Stimulated activated CD4-positive, alpha-beta T cell treated with anti-CD3 and anti-CD28 coated beads, Interleukin-1b, Interleukin-23, amount 100 ng/mL, for 4 hours (primary cell): ENCODE measurements at places on chromosomes 12 and 14.

- no peak for DNase-seq
These were observed 42.6 kb downstream of the SH2B3 start for GRCh38 chr12:111448266-111448830.

DNA sequence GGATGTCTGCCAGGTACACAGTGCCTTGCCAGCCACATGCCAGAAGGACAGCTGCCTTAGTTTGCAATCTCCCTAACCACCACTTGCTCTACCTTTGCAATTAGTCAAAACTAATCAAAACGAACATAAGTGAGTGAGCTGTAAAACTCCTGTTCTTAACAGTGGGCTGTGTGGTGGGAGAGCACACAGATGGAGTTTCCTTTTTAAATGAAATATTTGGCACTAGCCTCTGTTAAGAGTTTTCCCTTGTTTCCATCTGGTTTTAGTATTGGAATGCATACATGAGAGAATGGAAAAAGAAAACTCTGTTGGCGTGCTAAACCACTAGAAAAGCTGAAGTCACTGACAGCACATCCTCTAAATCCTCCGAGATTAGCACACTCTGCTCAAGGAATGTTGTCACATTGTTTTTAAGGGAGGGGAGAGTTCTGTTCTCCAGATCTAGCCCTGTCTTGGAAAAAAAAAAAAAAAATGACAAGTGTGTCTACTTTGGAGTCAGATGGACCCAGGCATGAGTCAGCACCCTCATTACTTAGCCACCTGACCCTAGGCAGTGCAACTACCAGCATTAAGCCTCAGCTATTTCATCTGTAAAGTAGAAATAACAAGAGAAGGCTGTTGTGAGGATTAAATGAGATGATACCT is 83.9 kb downstream of the STXBP6 start:
- no peak for DNase-seq

DNA sequence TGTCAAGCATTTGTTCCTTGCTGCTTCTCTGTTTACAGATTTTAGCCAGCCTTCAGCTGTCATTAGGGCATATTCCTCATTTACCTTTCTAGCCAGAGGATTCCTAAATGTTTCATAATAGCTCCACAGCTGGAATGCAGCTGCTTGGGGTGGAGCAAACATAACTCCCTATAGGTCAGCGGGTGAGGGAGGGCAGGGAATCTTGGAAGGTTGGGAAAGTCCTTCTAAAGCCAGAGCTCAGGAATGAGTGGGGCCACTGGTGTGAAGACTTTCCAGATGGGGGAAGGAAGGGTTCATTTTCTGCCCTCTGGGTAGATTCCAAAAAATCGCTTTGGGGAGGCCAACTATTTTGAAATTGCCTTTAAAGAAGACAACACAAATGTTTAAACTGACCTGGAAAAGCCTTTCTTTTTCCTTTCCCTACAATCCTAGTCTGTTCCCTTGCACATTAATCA is 16.3 kb upstream of the IRF2BPL start:
- DNase-seq: no peak

GRCh38 chr14:22556021-22556989 is 32.7 kb downstream of the DAD1 start:
- DNase-seq: peak; percentile 81

DNA sequence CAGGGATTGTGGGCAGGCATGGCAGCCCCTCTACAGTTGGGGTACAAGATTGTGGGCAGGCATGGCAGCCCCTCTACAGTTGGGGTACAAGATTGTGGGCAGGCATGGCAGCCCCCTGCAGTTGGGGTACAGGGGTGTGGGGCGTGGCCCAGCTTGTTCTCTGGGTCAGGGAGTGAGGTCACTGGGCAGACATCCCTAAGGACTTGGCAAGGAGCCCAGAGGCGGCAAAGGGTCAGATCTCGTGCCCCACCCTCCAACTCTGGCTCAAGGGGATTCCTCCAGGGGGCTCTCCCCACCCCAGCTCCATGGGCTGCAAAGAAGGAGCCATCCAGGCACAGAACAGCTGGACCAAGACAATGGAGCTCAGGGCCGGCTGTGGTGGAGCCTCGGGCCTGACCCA is 25.8 kb upstream of the NUDT14 start:
- no peak for DNase-seq

DNA sequence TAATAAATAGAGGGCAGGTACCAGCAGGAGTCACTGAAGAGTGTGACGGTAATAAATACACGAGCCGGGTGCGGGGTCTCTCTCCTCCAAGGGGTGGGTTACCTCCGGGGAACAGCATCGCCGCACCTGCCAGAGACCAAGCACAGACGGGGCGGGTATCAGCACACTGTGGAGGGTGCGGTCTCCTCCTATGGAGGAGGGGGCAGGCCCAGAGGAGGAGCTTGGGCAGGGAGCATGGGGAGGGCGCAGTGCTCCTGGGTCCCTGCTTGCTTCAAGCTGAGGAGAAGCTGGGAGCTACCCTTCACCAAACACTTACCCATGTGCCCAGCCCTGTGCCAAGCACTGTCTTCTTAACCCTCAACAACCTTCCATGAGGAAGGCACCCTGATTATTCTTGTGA is 12.8 kb downstream of the PGF start:
- no peak for DNase-seq

DNA sequence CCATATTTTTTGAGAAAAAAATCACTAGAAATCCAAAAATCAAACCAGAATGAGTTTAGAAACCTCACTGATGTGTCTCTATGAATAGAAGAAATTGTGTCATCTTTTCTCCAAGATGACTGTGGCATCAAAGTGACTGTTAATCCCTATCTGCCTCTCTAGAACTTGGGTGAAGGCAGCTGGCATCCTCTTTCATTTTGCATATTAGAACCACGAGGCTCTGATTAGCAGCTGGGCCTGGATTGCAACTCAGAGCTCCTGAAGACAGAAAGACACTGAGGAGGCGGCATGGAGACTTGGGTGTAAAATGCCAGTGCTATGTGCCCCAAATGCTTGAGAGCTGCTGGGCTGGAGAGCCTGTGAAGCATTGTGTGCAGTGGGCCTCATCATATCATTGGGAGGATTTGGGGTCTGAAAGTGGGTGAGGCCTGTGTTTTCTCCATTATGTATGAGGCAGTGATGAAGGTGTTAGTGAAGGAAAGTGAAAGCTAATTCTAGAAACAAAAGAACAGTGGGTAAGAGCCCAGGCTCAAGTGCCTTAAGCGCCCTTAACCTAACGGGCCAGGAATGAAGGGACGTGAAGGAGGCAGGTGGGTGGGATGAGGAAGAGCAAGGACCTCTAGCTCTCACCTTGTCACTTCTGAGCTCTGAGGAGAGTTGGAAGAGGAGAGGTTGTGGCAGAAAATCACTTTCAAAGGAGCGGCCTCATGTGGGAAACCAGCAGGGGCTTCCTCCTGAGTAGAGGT is 26.2 kb downstream of the NKX2-8 start:
- no peak for DNase-seq

DNA sequence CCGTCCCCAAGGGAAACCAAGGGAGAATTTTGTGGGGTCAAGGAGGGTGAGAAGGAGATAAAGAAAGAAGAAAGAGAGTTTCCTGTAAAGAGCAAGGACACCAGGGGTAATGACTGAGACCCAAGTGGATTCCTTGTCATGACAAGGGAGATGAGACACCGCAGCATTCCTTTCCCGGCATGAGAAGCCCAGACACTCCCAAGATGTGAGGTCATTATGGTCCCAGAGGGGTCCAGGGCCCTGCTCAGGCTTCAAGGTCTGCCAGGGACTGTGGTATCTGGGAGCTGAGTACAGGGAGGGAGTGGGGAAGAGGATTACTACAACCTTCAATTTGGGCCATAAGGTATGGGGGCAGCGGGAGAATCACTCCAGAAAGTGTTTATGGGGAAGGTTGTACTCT is 58.1 kb downstream of the SPTB start:
- DNase-seq: no peak

DNA sequence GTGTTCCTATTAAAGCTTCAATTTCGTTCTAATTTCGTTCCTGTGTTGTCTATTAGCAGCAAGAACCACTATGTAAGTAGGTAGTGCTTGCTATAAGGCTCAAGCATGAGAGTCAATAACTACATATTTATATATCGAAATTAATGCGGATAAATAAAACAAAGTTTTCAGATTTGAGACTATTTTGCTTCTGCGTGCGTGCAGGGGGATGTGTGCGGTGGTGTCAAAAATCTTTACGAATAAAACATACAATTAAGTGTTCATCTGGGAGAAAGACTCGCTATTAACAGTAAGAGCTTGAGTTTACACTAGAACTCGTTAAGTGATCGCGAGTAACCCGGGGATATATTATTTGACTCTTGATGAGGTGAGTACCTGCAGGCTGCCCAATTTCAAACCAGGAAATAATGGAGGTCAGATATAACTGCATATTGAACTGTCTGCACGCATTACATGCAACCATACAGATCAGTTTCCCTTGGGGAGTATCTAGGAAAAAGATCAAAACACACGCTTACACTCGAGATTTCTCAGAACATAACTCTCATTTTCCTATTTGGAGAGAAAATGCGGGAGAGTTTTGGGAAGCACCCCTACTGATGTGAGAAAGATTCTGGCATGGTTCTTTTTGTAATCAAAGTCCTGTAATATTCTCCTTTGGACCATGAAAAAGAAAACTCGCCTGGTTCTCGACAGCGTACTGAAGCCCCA is 813 bp downstream of the TWF1 start:
- no peak for DNase-seq

DNA sequence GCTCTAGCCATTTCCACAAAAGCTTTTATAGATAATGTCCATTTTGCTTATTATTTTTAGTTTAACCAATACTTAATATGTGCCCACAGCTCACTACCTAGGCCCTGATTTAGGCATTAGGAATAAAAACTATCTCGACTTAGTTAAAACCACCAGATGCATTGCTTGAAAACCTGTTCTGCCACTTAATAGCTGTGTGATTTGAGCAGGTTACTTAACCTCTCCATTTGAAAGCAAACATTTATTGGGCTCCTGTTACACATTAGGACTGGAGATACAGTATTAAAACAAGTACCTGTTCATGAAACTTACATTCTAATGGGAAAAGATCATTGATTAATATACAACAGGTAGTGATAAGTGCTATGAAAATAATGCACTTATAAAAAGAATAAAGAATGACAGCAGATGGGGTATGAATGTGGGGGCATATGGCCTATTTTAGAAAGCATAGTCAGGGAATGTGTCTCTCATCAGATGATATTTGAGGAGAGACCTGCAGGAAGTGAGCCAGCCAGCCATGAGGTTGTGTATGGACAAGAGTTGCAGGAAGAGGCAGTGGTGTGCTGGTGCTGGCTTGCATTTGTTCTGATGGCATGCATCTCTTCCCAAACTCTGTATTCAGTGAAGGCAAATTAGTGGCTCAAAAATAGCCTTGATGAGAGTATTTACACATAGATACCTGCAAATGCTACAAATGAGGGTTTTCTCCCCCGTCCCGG is 34.3 kb downstream of the NOPCHAP1 start:
- no peak for DNase-seq
